ENCODE measurements at places on chromosomes 11 and 22.

GRCh38 chr11:35623621-35624168 lies 5.4 kb downstream of the FJX1 start:
- no peak for DNase-seq

DNA sequence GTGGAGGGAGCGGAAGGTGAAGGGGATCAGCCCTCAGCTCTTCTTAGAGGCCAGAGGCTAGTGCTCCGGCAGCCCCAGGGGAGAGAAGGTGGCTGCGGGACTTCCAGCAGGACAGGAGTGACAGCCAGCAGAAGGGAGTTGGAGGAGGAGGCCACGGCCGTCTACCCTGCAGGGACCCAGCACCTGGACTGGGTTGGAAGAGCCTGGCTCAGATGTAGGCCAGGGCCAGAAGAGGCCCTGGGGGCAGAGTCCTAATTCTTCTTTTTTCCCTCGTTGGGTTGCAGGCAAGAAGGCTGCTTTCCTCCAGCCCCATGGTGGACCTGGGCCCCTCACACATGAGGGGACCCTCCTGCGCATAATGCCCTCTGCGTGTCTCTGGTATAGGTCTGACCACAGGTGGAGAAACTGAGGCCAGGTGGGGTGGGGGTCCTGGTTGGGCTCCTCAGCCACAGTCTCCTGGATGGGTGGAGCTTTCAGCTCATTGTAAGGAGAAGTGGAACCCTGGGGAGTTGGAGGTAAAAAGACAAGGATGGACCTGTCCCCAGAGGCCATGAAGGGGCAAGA lies 2.3 kb upstream of the MCAM start:
- DNase-seq = no peak

DNA sequence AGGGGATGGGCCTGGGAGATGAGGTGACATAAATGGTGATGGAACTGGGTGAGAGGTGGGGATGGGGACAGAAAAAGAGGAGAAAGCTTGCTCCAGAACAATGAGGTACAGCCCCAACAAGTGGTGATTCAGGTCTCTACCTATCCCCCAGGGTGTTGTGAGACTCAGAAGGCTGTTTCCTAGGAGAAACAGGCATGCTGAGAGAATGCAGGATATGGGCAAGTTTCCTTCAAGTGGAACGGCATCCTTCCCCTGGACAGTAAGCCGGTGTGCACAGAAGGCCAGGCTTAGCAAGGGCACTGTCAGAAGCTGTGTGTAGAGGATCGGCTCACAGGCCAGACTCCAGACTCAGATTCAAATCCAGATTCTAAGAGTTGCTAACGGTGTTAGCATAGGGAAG lies 34.1 kb upstream of the CRTAM start:
- no peak for DNase-seq

- DNase-seq = peak; percentile 31
Observed at GRCh38 chr11:95877291-95877690, 46.6 kb downstream of the MTMR2 start.

DNA sequence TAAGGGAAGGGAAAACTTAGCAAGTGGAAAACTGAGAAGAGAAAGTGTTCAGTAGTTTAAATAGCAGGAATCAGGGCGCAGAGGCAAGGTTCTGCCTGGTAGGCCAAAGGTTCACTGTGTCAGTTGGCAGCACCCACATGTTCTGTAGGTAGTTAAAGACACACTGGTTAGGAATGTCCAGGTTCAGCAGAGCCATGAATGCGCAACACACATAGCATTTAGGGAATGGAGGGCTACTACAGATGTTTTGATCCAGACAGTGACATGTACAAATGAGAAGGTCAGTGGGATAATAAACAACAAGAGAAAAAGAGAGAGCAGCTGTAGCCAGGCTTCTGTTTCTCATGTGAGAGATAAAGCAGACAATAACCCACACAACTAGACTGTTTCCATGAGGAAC lies 56.2 kb upstream of the ARHGAP42 start:
- DNase-seq = no peak
